NCI-H2081 treated with DMSO at 0.1 percent for 48 hours (cell line): ENCODE measurements at places on chromosomes 11 and 22.

- DNase-seq = no peak
Measured at GRCh38 chr11:71472357-71472885, 19.4 kb downstream of the NADSYN1 start.

GRCh38 chr11:9575260-9576240 is 2.1 kb downstream of the WEE1 start:
- DNase-seq = no peak

GRCh38 chr11:119120639-119121007 is 757 bp upstream of the HINFP start:
- DNase-seq = peak; percentile 65

DNA sequence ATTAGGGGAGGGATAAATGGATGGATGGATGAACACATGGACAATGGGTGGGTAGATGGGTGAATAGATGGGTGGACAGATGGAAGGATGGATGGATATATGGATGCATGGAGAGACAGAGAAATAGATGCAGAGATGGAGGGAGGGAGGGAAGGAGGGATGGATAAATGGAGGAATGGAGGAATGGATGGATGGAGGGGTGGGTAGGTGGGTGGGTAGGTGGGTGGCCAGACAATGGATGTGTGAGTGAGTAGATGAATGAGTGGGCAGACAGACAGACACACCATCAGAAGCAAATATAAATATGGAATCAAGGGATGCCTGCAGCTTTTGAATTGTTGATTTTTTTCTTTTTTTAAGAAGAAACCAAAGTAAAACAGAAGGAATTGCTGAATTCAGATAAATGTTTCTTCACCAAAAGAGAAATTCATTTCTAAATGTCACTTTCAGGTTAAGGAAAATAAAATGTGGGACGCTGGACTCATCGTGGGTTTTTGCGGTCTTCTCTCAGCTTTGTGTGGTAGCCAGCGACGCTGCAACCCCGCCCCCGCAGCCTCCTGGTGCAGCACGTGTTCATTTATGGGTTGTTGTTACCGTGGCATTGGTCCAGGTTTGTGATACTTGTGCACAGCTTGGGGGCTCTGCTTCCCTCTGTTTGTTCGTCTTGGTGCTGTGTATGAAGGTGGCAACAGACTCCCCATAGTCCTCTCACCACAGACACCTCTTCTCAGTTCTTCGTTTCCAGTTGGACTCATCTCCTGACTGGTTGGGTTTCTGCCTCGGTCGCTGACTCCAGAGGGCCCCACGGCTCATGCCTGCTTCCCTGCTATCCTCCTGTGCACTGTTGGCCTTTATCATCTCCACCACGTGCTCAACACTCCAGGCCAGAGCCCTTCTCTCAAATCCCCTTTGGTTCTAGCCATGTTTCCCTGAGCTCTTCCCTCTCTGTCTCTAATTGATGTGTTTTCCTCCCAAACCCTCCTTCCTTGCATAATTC is 76.4 kb downstream of the CDKN1C start:
- DNase-seq = no peak

GRCh38 chr11:8289492-8289918 is 25.8 kb upstream of the LMO1 start:
- no peak for DNase-seq
